ENCODE measurements at places on chromosomes 4 and X.

- DNase-seq: no peak
Measured at GRCh38 chr4:76637712-76638361, 202.8 kb downstream of the SHROOM3 start.

GRCh38 chr4:16264798-16265197 is 38.5 kb upstream of the TAPT1 start:
- no peak for DNase-seq

DNA sequence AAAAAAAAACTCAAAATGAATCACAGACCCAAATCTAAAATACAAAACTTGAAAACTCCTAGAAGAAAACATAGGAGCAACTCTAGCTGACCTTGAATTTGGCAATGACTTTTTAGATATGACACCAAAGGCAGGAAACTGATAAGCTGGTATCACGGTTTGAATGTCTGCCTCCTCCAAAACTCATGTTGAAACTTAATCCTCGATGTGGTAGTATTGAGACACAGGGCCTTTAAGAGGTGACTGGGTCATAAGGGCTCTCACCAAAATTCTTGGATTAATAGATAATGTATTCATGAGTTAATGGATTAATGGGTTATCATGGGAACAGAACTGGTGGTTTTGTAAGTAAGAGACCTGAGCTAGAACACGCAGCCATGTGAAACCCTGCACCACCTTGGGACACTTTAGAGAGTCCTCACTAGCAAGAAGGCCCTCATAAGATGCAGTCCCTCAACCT is 40.5 kb downstream of the FRYL start:
- DNase-seq: no peak

DNA sequence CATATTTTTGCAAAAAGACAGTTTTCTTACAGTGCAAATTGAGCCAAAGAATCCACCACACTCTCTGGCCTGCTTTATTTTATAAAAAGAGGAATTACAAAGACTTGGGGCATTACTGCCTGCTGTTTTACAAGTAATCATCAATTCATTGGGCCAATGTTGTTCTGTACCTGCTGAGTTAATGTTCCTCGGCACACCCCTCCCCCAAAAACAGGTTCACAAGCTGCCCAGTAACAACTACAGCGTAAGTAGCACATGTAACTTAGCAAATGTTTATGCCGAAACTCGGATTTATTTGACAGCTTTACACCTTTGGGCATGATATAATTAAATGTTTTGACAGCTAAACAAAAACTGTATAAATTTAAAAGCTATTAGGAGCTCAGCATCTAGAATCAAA is 214.6 kb upstream of the MAB21L2 start:
- DNase-seq: no peak

DNA sequence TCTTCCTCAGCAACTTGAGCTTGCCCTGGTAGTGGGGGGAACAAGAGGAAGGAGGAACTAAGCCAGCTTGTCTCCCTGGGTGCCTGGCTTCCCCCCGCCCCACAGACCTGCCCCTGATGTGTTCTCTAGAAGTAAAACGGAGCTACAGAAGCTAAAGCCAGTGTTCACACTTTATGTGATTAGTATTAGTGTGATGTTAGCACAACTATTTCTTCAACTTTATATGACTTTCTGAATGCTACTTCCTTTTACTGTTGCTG is 10.7 kb downstream of the RGS12 start:
- DNase-seq: no peak

DNA sequence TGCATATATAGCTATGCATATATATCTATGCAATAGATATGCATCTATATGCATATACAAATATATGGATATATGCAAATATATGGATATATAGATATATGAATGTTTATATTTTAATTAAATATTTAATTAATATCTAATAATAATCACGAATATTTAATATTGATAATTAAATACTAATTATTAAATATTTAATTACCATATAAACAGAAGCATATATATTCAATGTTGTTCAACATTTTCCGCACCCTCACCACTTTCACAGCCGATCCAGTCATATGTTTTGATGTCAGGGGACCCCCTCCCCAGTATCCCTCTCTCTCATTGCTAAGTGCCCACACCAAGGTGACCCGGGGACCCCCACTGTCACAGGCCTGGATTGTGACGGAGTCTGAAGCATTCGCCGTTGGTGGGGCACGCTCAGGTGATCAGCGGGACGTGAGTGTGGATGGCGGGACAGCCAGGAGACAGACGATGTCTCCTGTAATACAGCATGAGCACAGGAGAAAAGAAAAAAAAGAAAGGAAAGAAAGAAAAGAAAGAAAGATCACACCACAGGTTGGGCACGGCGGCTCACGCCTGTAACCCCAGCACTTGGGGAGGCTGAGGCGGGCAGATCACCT is 199.7 kb downstream of the CRLF2 start:
- no peak for DNase-seq

DNA sequence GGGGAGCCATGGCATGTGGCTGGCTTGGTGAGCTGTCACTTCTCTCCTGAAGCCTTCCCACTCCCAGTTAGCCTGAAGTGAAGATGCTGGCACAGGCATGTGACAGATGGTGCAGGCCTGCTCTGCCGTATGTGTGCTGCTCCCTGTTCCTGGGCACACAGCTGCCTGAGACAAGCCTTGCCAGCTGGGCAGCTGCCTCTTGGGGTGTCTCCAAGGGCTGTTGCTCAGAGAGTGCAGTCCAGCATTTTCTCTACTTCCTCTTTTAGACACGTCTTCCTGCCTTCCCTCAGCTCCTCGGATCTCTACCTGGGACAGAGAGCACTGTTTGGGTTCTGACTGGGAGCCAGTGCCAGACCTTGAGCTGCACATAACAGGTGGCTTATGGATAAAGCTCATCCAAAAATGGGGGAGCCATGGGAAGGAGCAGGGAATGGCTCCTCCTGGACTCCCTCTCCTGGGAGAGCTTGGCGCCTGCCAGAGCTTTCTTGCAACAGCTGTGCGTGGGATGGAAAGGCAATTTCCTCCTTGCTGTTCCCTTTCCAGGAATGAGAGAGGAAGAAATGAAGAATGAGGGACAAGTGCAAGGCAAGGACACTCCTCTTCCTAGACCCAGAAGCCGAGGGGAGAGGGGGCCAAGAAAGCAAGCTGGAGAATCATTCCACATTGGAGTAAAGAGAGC is 132.9 kb downstream of the MSL3 start:
- no peak for DNase-seq

DNA sequence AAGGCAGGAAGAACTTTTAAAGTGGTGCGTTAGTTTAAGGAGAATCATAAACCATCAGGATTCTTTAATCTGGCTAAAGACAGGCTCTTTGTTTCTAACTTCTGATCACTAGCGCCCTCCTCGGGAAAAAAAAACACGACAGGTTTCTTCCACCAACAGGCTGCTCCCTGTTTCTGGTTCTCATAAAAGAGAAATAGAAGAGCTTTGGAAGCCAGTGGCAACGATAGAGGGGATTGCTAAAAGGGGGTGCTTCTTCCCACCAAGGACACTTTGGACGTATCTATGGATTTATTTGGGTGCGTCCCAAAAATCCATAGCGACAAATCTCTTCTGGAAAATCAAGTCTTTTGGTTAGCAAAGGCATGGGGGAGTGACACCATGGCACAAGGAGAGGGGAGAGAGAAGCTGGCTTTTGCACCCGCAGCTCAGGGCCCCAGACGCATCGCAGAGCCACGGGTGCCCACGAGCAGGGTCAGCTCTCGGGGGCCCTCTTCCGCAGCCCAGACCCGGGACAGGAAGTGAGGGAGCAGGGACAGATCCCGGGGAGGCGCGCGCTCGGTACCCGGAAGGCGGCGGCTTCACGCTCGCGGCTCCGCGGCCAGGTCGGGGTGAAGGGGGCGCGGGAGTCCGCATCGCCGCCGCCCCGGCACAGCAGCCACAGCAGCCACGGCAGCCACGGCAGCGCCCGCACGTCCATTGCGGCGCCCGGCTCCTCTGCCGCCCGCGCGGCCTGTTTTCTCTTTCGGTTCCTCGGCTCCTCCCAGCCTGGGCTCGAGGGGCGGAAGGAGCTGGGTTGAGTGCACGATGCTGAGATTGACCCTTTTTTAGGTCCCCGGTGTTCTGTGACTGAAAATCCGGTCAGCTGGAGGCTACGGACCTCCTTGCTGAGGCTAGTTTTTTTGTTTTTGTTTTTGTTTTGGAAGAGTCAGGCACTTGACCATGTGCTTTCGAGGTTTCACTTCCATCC is at the start of gene CTSO:
Gene CTSO (minus strand): TSS at position 716 of the 967 bp plus-strand sequence. CDS start 19 bp downstream, at position 697.
- DNase-seq: no peak

DNA sequence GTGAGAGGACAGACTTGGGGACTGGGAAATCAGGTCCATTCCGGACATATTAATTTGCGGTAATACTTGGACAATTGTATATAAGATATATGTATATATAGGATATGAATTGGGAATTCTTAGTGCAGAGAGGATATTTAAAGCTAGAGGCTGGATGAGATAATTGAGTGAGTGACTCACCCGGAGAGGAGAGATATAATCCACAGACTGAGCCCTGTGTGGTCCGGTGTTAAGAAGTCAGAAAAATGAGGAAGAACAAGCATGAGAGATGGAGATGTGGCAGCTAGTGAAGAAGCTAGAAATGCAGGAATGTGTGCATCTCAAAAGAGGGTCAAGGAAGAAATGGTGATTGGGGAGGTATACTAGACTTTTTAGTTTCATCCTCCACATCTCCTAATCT is 336.2 kb downstream of the SLC7A11 start:
- DNase-seq: no peak

DNA sequence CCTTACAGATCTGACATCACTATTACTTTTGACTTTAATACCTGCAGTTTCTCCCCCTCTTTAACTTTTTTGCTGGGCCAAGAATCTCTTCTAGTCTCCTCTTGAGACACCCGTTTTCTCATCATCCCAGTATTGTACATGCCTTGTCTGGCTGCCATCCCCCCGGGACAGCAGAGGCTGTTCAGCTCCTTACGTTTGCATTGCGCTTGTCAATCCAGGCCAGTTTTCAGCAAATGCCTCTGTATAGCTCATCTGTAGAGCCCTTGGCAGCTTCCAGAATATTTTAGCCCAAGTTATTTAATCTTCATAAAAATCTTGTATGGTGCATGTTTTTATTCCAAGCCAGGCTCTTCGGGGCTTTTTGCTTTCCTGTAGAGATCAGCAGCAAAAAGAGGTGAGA is 22.3 kb upstream of the HOPX start:
- no peak for DNase-seq

- no peak for DNase-seq
Measured at GRCh38 chrX:2451501-2452316, 49.1 kb downstream of the DHRSX start.

GRCh38 chr4:19030048-19030447 is 1008.5 kb upstream of the LCORL start:
- no peak for DNase-seq

DNA sequence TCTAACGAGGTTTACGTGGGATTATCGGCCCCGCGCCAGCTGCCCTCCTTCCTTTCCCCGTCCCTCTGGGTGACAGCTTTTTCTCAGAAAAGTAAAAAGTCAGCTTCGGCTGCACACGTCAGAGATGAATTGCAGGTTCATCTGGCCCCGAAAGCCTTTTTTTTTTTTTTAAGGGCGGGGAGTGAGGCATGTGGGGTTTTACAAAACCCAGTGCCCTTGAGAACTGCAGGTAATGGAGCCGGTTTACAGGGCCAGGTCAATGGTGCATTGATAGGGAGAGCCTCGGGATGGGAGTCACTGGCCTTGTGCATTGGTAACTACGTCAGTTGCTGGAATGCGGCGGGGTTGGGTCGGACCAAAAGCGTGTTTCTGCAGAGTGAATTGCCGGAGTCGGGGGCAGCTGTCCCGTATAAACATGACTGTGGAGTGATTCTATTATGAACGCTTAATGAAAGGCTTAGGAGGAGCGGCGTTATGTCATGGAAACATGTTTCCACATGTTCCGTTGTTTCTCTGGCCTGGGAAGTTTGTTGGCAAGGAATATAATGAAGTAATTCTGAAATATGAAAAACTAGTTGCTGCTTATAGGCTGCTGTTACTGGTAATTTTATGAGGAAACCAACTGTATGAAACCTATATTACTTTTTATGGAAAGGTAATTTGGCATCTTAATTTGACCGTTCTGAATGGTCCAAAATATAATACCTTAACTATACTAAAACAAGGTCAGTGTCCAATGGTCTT is 1.1 kb downstream of the HSPA4L start:
- no peak for DNase-seq
